ENCODE measurements at places on chromosomes 3 and 15.

DNA sequence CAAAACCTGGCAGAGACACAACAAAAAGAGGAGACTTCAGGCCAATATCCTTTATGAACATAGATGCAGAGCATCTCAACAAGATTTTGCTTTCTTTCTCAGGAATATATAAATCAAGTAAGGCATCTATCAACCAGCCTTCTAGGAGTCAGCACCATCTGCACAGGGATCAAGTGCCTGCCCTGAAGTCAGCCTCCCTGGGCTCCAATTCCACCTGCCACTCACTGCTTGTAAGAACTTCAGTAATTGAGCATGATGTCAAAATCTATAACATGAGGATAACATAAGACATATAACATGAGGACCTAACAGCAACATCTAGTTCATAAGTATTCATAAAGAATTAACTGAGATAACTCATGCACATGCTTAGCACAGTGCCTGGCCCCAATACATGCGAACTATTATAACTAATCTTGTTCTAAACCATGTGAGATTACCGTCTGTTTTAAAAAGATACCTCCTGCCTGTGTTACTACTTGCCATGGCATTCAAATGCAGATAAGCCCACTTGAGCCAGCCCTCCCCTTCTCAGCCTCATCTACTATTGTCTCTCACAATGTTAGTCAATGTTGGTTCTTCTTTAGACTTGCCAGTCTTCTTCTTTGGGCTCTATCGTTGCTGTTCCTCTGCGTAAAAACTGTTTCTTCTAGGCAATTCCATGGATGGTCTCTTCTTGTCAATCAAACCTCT lies 91.6 kb downstream of the PLD1 start:
- no peak for DNase-seq

- no peak for DNase-seq
Observed at GRCh38 chr3:30951826-30952225, 57.4 kb upstream of the GADL1 start.

DNA sequence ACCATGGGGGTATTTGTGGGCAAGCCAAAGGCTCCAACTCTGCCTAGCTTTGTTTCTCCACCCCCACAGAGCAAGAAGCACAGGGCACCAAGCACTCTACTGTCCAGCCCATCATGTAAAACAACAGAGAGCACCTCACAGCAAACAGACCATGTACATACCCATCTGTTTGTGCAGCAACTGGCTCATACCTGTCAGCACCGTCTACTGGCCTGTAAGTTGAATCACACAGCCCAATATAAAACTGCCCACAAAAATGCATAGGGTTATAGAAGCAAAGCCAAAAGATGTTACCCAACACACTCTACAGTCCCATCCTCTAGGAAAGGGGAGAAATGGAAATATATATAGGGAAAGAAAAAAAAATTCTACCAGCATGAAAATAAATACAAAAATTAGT lies 139.7 kb upstream of the CPNE4 start:
- no peak for DNase-seq

DNA sequence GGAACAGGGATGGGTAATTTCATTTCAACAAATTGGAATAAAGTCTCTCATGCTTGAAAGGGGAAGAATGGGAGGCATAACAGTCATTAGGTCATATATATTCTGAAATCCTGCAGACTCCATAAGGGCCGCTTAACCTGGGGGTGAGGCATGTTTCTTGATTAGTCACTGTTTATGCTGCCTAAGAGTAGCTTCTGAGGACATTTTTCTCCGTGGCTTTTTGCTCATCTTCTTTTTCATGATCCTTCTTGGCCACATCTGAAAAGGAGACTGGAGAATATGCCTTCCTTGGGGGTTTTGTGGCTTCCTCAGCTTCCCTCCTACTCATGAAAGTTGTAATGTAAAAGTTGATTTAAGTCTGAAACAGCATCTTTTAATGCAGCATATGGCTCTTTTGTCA lies 20.0 kb upstream of the CFAP20DC start:
- DNase-seq, result no peak

DNA sequence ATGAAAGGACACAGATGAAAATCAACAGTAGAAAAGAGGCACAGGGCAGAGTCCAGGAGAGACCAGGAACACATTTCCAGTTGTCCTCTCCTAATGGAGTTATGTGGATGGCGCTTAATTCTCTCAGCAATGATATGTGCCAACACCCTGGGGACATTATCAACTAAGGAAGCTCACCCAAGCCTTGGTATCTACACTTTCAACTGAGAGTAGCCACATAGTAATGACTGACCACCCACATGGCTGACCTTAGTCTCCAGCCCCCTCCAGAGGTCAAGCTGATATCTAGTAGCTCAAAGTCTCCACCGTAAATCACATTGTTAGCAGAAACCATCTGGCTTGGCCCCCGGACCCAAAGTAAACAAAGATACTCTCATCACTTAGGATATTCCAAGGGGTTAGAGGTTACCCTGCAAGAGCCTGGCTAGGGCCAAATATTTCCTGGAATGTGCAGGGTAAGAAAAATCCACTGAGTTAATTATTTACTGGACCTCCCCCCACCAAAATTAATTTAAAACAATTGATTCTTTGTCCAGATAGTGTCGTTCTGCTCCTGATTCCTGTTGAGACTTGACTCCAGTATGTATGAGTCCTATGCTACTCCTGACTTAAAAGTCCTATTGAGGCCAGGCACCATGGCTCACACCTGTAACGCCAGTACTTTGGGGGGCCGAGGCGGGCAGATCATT lies 24.8 kb downstream of the GABRR3 start:
- no peak for DNase-seq

DNA sequence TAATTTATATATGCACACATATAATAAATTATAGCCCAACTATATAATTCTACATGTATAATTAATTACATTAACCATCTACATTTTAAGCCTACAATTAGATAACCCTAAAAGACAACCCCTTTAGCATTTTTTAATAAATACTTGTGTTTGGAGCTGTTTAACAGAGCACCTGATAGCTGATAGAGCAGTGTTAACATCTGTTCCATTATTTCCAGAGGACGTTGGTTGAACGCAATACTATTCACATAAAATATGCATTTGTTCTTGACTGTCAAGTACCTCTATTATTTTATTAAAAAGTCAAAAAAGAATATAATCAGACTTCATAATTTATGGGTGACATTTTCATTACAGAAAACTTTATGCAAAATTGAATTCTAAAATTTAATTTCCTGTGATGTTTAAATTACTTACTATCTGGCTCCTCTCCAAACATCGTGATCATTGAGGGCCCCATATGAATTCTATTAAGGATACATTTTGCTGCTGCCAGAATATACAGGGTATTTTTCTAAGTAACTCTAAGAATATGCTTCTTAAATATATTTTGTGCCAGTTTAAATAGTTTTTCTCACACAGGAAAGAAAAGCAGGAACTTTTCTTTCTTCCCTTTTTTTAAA lies 234.3 kb downstream of the SHOX2 start:
- DNase-seq, result no peak

DNA sequence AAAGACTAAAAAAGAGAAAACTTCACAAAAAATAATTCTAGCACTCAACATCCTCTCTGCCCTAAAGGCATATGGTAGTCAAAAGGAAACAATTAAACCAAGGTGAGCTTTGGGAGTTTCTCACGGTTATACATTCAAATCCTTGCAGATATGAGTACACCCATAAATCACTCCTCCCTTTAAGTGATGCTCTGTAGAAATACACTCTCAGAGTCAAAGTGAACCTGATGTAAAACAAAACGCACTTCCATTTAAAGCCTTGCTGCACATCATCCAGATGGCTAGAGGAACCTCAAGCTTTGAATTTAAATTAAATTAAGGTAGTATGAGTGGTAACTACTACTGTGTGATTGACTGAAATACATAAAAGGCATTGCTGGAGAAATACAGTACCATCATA lies 36.0 kb upstream of the AADAC start:
- DNase-seq, result no peak

GRCh38 chr15:61083081-61083787 lies 145.9 kb downstream of the RORA start:
- DNase-seq, result no peak

GRCh38 chr3:120147072-120147871 lies 53.0 kb upstream of the GSK3B start:
- DNase-seq, result no peak

GRCh38 chr3:102200126-102200525 lies 234.7 kb upstream of the ZPLD1 start:
- DNase-seq, result no peak

DNA sequence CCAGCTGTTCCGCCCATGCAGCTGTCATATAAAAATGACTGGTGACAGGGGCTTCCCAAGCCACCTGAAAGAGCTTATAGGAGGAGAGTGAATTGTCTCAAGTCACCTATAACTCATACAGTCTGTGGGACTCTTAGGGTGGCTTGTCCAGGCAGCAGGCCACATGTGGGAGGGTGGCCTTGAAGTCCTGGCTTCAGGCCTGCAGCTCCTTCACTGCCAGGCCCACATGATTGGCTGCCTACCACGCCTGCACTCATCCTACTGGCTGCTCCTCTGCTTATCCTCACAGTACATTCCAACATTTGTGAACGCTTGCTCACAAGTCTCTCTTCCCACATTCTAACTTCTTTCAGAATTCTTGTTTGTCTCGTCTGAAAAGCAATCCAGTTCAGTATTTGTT lies 41.1 kb upstream of the TIPARP start:
- no peak for DNase-seq

DNA sequence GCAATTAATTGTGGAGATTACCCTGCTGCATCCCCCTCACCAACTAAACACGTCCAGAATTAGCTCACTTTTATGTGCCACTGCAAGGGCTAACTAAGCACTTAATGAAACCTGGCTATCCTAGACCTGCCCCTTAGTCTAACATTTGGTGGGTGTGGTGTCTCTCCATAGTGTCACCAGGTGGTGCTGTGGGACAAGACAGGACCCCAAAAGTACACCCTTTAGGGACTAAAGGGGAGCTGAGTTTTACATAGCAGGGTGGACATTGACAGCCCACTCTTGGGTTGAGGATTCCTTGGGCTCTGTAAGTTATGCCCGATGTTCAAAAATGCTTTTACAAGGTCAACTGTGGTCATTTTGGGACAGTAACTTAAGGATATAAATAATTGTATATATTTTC lies 5.7 kb downstream of the DUT start:
- no peak for DNase-seq

DNA sequence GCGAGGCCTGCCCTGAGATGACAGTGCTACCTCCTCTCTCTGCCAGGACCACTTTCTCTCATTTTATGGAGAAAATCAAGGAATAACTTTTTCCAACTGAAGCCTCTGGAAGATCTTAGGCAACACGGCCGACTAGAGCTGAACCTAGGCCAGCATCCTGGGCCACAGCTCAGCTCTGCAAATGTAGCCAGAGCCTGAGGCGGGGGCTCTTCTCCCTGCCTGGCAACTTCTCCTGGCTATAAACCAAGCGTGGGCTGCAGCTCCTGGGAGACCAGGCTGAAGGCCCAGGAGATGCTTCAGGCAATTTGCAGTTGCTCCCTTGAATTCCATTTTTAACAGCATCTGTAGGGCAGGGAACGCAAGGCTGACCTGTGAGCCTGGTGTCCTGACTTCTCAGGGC lies 74.9 kb downstream of the CEMIP start:
- no peak for DNase-seq

DNA sequence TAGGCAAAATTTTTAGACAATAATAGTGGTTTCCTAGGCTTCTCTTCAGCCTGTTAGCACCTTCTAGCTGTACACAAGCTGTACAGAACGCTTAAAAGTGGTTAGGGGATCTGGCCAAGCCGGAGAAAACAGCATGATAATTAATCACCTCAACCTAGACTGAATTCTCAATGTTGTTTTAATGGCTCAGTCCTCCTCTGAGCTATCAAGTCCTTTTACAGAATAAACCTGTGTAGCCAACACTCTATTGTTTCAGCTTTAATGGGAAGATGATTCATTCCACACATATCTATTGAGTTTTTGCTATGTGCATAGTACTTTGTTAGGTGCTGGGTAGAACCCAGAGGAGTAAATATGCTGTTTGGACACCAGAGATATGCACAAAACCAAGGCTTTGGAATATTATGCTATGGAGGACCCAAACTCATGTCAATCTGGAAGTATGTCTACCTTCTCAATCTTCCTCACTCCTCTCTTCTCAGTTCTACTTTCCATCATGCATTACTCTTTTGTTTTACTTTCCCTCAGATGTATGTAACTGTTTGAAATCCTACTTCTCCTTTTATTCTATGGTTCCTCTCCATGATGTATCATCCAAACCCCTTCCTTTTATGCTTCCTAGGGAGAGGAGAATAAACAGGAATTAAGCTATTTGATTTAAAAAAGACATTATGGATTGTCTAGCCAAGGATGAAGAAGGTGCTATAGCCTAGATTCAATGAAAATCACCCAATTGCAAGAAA lies 27.6 kb upstream of the UBE2E2 start:
- DNase-seq, result no peak

DNA sequence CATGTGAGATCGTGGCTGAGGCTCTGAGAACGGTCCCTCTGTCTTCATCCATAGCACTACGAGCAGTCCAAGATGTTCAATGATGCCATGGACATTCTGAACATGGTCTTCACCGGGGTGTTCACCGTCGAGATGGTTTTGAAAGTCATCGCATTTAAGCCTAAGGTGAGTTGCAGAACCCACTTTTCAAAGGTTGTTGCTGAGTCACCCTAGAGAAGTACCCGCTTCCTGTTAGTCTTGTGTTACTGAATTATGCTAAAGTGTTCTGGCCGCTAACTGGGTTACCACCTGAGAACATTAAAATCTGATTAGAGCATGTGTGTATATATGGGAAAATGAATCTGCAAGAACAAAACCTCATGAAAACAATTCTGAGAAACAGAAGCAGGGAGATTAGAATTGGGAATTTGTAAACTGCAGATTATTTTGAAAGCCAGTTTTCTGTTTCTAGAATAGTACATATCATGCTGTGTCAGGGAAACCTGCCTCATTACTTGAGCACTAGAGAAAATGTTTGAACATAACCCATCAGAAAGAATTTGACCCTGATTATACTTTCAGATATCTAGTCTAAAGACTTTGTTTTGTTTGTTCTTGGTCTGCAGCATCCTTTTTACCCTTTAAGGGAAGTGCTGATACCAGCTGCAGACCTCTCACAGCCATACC lies 92.6 kb downstream of the CHDH start:
- no peak for DNase-seq

GRCh38 chr15:76861815-76862397 lies 43.2 kb downstream of the SCAPER start:
- no peak for DNase-seq

- DNase-seq, result no peak
Observed at GRCh38 chr3:125115640-125116039, 59.8 kb upstream of the HEG1 start.

DNA sequence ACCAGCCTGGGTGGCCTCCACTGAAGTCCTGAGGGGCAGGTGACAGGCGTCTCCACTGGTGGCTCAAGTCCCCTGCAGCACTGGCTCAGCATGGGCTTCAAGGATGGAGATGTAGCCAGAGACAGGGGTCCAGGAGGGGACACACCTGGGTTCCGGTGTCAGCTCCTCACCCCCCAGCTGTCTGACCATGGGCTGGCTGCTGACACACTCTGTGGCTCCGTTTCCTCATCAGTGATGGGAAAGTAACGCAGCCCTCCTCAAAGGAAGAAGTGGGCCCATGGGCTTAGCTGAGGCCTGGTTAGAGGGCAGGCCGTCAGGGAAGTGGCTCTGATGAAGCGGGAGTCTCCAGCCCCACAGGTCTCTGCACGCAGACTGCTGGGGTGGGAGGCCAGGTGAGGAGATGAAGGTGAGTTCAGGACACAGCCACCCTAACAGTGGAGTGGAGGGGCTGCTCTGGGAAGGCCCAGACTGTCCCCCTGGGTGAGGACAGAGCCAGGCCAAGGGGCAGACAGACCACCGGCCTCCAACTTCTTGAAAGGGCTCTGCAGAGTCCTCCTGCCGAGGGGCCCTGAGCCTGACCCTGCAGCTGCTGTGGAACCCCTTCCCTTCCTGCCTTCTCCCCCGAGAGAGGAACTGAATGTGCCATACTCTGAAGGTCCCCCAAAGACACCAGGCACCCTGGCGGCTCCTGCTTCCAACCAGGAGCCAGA lies 24.0 kb downstream of the PSTPIP1 start:
- no peak for DNase-seq
